Suppressor macrophage treated with lipopolysaccharide for 4 hours (primary cell): ENCODE measurements at places on chromosomes 2 and 18.
A peak's percentile ranks its signal among the peaks of the same experiment; 100 is the strongest.

- no peak for DNase-seq
These were observed 119.7 kb upstream of the SMAD2 start for GRCh38 chr18:48050176-48050575.

DNA sequence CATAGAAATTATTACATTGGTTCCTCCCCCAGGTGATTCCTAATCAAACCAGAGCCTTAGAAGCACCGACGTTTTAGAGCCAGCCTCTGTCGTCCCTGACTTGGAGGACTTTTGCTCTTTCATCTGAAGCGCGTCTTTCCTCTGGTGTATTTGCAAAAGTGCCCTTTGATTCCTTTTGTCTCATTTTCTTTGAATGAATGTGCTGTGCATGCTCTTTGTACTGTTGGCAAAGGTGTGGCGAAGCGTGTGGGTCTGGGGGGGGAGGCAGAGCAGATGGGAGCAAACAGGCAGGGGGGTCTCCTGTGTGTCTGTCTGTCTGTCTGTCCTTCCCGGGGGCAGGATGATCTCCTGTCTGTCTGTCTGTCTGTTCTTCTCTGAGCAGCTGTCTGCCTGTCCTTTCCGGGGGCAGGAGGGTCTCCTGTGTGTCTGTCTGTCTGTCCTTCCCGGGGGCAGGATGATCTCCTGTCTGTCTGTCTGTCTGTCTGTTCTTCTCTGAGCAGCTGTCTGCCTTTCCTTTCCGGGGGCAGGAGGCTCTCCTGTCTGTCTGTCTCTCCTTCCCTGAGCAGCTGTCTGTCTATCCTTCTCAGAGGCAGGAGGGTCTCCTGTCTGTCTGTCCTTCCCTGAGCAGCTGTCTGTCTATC is 205.5 kb upstream of the MYT1L start:
- no peak for DNase-seq

- no peak for DNase-seq
These were observed 7.7 kb downstream of the HOXD3 start for GRCh38 chr2:176164611-176165369.

- DNase-seq, result no peak
These were observed 97.3 kb upstream of the GCFC2 start for GRCh38 chr2:75807992-75808391.

GRCh38 chr2:120346026-120346666 is at the start of gene INHBB:
Gene INHBB, plus strand, starts transcription at chr2:120346136. Its CDS starts 53 bp downstream, at chr2:120346189.
- DNase-seq, result no peak

GRCh38 chr2:64853894-64854293 is 135.3 kb upstream of the SLC1A4 start:
- peak; percentile 74 for DNase-seq

DNA sequence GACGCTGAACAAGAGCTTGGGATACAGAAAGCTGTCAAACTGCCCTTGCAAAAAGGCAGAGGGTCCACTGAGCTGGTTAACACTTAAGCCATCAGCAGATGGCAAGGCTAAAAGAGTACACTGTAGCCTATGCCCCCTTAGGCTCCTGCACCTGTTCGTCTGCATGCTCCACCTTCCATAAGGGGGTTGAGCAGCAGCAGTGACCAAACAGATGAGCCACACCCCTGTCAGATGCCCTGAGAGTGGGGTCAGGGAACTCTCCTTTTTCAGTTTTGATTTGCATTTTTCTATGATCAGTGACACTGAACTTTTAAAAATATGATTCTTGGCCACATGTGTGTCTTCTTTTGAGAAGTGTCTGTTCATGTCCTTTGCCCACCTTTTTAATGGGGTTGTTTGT is 402.5 kb upstream of the FAM98A start:
- no peak for DNase-seq

GRCh38 chr2:56981554-56981953 is 797.8 kb downstream of the CCDC85A start:
- no peak for DNase-seq

- DNase-seq, result no peak
These were observed 166.9 kb downstream of the SNTG2 start for GRCh38 chr2:1117569-1117968.

GRCh38 chr18:77209587-77209986 is 40.1 kb upstream of the GALR1 start:
- DNase-seq, result peak; percentile 70

DNA sequence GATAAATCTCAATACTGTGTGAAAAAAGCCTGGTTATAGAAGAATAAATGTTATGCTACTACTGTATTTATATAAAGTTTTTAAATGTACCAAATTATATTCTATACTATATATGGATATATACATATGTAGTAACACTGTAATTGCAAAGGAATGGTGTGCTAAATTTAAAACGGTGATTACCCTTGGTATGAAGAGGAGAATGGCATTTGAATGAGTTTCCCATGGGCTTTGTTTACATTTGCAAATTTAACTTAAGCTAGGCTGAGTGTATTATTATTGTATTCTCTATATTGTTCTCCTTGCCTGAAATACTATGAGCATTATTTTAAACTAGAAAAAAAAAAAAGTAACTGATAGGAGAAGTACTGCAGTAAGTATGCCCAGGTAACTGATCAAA is 4.7 kb upstream of the SP3 start:
- no peak for DNase-seq

DNA sequence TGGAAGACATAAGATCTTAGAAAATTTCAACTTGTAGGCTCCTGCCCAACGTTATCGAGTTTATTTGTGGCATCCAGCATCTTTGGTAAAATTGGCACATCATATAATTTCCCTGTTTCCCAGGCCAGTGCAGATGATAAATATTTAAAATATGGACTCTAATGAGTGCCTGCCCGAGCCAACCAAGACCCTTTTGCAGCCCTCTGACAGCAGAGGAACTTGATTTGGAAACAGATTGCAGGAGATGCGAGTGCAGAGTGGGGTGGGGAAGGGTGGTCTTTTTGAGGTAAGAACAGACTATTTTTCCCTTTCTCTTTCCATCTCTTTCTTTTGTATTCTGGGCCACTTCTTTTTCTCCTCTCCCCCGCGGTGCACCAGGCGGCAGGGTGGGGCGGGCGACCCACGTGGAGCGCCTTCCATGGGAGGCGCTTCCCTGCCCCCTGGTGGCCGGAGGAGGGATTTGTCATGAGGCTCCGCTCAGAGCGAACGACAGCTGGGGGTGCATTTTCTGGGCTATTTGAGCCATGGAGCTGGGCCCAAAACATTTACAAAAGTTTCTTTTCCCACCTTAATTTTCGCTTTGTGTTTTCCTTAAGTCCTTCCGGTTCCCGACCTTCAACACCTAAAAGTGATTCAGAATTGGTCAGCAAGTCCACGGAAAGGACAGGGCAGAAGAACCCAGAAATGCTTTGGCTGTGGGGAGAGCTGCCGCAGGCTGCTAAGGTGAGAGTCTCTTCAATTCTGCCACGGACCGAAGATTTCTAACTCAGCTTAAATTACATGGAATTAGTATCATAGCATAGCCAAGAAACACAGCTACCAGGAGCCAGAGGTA is 32.7 kb downstream of the LPIN1 start:
- DNase-seq, result peak; percentile 88

GRCh38 chr2:180728928-180729559 is 251.4 kb upstream of the UBE2E3 start:
- no peak for DNase-seq

- DNase-seq, result no peak
These were observed 316.0 kb downstream of the KIAA1328 start for GRCh38 chr18:37144921-37145320.

- no peak for DNase-seq
These were observed 188.0 kb upstream of the TCF4 start for GRCh38 chr18:55775972-55776371.

DNA sequence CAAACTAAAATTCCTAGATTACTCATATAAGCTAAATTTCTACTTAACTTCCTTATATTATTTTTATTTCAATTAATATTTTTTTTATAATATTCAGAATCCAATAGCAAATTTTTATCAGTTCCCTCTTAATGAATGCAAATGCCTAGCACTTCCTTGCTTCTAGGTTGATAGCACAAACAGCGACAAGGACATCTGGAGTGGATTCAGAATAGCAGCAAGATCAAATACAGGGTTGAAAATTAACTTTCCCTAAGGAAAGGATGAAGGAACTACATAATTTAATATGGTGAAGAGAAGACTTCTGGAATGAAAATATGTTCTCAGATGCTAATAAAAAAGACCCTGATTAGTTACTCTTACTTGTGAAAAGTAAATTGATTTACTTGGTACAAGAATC is 64.5 kb downstream of the PIGN start:
- no peak for DNase-seq

GRCh38 chr18:7066965-7067555 is 50.5 kb downstream of the LAMA1 start:
- DNase-seq, result no peak

GRCh38 chr2:42550870-42551269 is 17.6 kb upstream of the MTA3 start:
- no peak for DNase-seq

DNA sequence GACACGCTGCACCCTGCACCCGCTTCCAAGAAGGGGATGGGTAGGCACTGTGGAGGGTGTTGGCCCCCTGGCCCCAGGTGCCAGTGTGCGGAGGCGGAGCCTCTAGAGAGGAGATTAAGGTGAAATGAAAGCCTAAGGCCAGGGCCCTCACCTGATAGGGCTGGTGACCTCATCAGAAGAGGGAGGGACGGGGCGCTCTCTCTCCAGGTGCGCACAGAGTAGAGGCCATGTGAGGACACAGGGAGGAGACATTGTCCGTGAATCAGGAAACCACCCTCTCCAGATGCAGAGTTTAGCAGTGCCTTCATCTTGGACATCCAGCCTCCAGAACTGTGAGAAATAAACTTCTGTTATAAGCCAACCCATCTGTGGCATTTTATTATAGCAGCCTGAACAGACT is 62.3 kb downstream of the PSMG2 start:
- DNase-seq, result no peak

GRCh38 chr2:25936889-25937545 is 45.3 kb downstream of the KIF3C start:
- no peak for DNase-seq

DNA sequence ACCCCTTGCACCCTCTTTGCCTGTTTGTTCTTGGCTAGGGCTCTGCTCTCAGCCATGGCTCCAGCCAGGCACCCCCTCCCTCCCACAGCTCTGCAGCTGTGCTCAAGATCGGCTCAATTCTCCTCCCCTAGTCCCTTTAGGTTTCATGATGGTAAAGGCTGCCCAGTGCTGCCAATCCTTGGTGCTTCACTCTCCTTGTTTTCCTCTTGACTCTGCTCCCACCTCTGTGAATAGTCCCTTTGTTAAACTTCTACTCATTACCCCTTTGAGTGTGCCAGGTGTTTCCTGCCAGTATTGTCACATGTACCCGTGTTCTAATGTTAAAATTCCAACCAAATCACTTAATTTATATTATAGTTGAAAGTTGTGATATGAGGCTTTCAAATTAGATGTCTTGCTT is 101.0 kb upstream of the CERS6 start:
- DNase-seq, result no peak

DNA sequence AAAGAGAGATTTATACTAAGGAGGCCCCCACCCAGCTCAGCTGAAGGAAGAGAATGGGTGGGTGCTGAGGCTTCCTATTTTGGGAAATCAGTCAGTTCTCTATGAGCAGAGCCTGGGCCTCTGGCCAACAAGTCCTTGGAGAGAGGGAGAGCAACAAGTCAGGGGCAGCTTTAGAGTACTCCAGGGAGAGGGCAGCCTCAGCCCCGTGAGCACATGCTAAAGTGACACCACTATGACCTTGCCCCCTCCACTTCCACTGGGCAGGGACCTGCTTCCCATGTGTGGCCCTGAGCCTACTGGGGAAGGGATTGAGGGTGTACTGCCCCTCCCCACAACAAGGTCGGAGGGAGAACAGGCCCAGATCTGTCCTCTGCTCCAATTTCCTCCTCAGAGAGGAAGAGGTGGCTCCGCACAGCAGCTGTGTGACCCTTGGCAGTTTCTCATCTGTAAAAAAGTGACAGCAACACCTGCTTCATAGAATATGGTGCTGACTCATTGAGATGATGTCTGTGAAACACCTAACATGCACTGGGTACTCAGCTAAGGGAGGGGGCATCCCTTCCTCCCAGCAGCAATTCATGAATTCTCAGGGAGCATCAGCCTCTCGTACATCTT is 72.9 kb downstream of the CLHC1 start:
- DNase-seq, result no peak

DNA sequence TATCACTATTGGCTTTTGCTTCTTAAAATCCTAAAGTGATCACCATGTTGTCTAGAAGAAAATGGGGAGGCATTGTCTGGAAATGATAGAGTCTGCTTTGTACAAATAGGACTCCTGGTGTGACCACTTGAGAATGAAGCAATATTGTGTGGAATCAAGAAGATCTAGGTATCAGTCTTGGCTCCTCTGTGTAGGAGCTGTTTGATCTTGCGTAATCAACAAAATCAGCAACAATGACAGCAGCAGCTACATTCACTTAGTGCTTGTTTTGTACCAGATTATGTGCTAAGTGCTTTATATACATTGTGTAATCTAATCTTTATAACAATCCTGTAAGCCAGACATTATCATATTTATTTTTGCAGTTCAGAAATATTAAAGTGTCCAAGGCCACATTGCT is 17.8 kb downstream of the NCOA1 start:
- peak; percentile 38 for DNase-seq

- no peak for DNase-seq
These were observed 56.3 kb upstream of the NCKAP5 start for GRCh38 chr2:133624551-133624950.

DNA sequence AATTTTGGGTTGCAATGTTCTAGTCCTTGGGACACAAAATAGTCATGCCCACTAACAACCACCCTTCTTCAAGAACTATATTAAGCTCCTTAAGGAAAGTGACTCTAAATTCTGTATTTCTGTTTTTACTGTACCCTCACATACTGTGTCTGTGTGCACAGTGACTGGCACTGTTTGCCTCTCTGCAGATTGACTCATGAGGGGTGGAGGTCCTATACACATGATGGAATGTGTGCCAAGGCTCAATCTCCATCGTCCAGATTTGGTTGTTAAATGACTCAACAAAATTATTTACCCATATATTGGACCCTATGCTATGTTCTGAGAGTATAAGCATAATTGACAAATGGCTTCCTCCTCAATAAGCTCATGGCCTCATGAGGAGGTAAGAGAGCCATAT is 126.6 kb upstream of the CWC22 start:
- DNase-seq, result no peak

DNA sequence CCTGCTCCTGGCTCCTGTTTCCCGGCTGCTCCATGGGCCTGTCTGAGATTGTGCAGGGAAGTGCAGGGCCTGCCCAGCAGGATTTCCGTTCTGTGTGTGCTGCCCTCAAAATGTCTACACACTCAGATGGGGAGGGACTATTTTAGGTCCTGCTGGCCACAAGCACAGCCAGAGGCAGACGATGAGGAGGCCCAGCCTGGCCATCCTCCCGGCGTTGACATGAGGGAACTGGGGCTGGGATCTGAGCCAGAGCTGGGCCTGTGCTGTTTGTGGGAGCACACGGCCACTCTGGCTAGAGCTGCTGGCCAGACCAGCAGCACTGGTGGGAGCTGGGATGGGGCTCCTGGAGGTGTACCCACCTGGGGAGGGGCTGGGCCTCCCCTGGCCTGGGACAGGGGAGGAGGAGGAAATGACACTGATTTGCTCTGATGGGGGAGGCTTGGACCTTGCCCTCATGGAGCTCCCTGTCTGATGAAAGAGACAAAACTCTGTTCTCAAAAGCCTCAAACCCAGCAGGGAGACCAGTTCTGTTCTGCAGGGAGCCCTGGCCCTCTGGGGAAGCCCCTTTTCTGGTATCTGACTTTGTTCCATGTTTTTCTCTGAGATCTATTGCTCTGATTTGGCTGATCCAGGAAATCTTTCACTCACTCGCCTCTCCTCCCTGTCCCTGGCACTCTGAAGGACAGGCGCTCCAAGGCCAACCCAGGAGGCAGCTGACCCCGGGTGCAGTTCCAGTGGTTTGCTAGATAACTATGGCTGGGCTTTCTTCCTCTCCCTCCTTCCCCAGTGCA is 161.8 kb downstream of the DYSF start:
- no peak for DNase-seq

GRCh38 chr2:11903085-11903606 is 156.7 kb downstream of the LPIN1 start:
- peak; percentile 63 for DNase-seq
